ENCODE measurements at places on chromosomes 4 and X. TPM values are rescaled to one million over a fixed set of nuclear protein-coding genes. Genes with fewer than 3 reads are reported as not detected.

CT45A5 gene
- not detected for total RNA-seq

ITIH6 gene
- total RNA-seq: not detected

CSAG2 gene
- total RNA-seq: not detected

GAGE1 gene
- not detected for total RNA-seq

ARX gene
- total RNA-seq: not detected

ARMCX4 gene
- 2.7 TPM for total RNA-seq

BMP15 gene
- total RNA-seq: not detected

All from activated T-cell treated with anti-CD3 and anti-CD28 coated beads, Interleukin-2, amount 50 U/mL, for 4 hours (primary cell).